ENCODE measurements at places on chromosomes 3 and 15. TPM values are rescaled to one million over a fixed set of nuclear protein-coding genes. Genes with fewer than 3 reads are reported as not detected.

DNA sequence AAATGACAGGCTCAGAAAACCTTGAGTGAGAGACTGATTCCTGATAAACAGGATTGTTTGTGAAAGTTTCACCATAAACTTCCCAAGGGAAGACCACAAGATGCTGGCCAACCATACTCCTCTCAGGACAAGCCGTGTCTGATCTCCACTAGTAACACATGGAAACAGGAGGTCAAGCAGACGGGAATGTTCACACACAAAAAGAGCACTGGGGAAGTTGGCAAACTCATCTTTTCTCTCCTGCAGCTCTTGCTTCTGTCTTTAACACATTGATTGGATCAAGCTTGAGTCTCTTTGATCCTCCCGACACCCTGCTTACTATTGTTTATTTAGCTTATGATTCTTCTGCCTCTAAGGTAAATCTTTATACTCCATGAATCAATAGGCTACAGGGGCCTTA, 713.5 kb downstream of the PDCD6IP start:
- no peak for DNase-seq

GRCh38 chr3:65712140-65712539, 326.6 kb downstream of the MAGI1 start:
- no peak for DNase-seq

GRCh38 chr3:133573054-133573628, 345 bp upstream of the CDV3 start:
- peak; percentile 97 for DNase-seq

GRCh38 chr15:25674913-25675312, 188.2 kb downstream of the ATP10A start:
- no peak for DNase-seq

DNA sequence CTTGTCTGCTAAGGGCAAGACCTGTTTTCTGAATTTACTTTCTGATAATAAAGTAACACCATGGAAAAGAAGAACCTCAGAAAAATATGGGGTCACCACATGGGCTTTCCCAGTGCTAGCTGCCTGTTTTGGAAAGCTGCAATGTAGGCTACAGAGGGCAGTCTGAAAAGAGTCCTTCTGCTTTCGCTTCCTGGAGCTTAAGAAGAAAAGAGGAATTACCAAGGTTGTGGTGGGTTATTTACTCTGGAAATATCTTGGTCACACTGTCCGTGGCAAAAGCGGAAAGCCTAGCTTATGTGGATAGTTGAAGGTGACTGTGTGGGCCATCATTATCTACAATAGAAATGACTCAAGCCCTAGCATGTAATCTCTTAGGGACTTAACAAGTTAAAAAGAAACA, 31.7 kb upstream of the IP6K2 start:
- DNase-seq, result no peak

DNA sequence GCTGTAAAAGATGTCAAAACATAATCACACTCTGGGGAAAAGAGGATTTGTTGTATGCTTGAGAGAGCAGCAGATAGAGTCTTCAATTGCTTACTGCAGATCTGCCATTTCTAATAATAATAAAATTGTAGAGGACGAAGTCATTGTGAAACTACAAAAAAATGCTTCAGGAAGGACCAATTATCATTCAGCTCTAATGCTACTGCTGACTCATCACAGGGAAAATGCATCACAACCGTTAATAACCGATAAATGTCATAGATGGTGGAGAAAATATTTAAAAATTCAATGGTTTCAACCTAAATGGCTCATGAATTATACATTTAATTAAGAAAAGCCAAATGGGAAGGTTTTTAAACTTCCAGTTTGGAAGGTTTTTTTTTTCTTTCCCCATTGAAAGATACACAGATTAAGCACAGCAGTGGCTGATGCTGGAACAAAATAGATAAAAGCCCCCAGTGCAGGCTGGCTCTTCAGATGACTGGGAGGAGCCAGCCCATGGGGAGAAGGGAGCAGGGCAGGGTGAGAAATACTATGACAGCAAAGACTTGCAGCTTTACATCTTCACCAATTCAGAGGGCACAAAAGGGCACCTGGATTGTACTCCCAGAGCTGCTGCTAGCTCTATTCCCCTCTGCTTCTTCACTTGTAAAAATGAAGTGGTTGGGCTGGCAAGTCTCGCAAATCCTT, 196.1 kb downstream of the CNTN6 start:
- no peak for DNase-seq

DNA sequence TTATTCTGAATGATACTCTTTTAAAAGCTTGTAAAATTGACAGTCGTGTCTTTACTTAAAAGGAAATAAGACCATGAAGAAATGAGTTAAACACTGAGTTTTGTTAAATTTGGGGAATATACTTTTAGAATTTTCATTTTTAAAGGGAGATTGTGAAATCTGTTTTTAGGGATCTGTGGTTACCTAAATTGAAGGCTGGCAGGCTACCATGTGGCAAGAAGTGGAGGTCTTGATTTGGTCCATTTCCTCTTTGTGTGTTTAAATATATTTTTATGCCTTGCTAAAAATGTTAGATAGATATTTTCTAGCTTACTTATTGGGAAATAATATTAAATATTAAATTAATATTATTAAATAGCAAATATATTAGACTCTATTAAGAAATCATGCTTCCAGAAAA, 36.6 kb upstream of the SLC22A13 start:
- no peak for DNase-seq

GRCh38 chr3:158384019-158384418, 187.0 kb upstream of the MLF1 start:
- no peak for DNase-seq

DNA sequence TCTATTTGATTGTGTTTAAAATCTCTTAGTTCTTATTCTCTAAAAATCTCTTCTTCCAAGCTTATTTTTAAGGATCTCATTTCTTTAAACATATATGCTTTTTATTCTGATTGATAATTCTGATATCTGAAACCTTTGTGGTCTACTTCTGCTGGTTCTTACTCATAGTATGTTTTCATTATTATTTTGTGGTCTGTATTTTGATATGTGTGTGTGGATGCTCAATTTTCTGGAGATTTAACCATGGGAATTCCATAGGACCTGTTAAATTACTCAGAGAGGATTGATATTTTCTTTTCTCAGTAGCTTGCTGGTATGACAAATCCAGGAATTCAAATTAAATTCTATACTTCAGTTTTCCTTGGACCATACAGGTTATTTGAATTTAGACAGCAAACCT, 14.7 kb upstream of the HHLA2 start:
- no peak for DNase-seq

DNA sequence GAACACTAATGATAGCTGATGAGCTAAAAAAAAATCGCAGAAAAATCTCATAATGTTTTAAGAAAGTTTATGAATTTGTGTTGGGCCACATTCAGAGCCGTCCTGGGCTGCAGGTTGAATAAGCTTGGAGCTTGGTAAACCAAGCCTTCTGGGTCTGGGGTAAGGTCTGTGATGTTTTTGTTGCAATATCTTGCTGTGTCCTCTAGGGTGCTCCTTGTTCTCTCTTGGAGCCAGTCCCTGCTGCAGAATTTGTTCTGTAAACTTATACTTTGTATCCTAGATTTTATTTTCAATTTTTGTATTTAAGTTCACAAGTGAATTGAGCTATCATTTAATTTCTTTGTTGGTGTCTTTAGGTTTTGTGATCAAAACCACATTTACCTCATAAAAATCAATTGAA, 143.7 kb downstream of the NR1D2 start:
- DNase-seq, result no peak

DNA sequence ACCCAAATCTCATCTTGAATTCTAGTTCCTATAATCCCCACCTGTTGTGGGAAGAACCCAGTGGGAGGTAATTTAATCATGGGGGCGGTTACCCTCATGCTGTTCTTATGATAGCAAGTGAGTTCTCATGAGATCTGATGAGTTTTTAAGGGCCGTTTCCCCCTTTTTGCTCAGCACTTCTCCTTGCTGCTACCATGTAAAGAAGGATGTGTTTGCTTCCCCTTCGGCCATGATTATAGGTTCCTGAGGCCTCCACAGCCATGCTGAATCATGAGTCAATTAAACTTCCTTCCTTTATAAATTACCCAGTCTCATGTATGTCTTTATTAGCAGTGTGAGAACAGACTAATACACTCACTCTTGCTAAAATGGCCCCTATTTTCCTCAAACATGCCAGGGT, 374.7 kb downstream of the TUSC7 start:
- no peak for DNase-seq

DNA sequence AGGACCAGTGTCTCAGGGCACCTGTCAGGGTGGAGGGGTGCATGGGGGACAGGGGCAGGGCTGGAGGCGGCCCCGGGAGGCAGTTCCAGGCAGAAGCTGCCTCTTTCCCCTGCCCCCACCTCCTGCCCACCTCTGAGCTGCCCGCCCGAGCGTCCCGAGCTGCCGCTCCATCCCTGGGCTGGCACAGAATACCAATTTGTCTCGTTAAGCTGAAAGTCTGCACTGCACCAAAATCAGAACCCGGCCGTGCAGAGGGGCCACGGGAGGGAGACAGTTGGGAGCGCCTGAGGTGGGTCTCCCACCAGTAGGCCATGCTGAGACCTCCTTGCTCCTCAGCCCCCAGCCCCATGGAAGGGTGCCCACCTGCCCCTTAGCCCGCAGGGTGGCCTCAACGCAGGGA, 1.3 kb upstream of the ATP2B2 start:
- no peak for DNase-seq

GRCh38 chr15:68203956-68204355, 1.2 kb downstream of the CALML4 start:
- DNase-seq, result no peak

DNA sequence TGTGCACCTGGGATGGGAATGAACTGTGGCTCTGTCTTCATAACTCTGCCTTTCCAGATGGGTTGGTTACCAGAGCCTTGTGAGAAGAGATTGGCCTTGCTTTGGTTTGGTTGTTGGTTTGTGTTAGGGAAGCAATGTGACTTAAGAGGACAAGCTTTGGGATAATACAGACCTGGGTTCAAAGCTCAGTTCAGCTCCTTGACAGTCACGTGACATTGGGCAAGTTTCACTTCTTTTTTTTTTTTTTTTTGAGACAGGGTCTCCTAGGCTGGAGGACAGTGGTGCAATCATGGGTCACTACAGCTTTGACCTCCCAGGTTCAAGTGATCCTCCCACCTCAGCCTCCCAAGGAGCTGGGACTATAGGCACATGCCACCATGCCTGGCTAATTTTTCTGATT, 42.7 kb downstream of the CORO2B start:
- no peak for DNase-seq

DNA sequence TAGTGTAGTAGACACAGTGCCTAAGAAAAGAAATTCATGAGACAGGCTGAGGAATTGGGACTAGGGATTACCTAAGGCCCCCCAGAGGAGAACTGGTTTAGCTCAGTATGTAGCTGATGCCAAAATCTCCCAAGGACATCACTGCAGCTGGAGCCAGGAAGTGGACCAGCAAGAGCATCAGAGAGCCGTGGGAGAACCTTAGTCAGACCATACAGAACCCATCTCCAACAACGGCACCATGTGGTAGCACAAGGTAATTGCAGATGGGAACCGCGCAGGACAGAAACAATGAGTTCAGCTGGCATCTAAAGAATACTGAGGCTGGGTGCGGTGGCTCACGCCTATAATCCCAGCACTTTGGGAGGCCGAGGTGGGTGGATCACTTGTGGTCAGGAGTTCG, 81.7 kb downstream of the WNT5A start:
- no peak for DNase-seq

DNA sequence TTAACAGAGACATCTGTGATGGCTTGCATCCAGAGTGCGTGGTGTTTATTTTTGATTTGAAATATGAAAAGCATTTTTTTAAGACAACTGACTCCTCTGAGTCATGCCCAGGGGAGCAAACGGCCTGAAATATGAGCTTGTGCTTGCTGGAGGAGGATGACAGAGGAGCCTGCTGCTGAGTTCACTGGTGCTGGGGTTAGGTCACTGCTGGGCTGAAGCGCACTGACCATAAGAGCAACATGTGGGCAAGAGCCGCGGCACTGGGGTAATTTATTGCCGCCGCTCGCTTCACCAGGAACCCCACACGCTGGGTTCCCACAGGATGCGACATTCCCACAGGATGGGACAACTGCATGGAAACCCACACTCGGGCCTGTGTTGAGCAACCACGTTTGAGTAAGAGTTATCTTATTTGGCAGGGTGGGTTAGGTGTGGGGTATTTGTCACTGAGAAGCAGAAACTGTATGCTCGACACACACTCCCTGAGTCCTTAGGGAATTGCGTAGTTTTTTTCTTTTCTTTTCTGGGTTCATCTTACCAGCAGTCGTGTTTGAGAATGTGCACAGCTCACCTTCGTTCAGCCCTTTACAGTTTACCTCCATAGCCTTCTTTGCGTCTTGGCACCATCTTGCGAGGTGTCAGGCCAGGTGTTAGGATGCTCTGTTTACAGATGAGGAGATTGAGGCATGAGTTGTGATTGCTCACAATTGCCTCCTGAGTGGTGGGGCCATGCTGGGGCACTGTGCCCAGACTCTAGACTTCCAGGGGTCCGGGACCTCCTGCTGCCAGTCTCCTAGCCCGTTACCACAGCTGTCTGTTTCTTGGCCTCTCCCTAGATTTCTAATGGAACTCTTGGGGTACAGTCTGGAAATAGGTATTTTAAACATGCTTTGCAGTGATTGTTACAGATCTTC, 60.4 kb downstream of the SMAD3 start:
- DNase-seq, result no peak

DNA sequence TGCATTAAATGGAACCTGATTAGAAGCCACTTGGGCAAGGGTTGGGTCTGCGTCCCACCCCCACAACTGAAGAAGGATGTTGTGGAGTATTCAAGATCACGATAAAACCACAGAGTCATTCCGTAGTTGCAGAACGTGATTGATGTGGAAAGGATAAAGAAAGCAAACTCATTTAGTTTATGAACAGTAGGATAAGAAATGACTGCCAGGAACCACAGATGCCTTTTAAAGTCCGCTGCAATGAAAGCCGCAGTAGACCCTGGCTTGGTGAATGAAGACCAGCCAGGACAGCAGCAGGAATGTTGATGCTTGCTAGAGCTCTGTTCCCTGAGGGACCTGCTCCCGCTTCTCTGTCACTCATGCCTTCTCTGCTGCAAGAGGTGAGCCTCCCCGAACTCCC, 111.5 kb downstream of the GABRG3 start:
- no peak for DNase-seq

DNA sequence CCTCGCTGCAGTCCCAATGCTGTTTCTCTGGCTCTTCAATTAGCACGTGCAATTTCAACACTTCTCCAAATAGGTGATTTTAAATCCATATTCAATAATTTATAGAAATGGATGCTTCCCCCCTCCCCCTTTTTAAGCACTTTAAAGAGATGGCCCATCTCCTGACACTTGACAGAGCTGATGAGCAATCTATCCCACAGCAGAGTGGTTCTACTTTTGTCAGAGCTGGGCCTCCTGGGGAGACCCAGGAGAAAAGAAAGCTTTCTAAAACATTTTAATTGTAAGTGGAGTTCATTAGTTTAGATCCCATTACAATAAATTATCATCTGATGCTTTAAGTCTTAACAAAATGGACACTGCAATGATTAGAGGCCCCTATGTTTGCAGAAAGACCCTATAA, 127.7 kb downstream of the SHQ1 start:
- no peak for DNase-seq

PRR23E gene
- polyA plus RNA-seq, result not detected

CD80 gene
- polyA plus RNA-seq, result 0.25 TPM

SLC38A3 gene
- polyA plus RNA-seq, result 4.4 TPM

EXD1 gene
- 0.07 TPM for polyA plus RNA-seq

FBXO40 gene
- polyA plus RNA-seq, result 0.05 TPM

TRPM7 gene
- 50.9 TPM for polyA plus RNA-seq

TMEM45A gene
- polyA plus RNA-seq, result 27.4 TPM

All from left renal cortex interstitium (tissue), 4 donors.